ENCODE measurements at places on chromosomes 2 and 18. TPM values are rescaled to one million over a fixed set of nuclear protein-coding genes. Genes with fewer than 3 reads are reported as not detected.

UGT1A4 gene
- not detected for polyA plus RNA-seq

TEX44 gene
- polyA plus RNA-seq: not detected

MAP3K19 gene
- not detected for polyA plus RNA-seq

IGFBP5 gene
- polyA plus RNA-seq: 156 TPM

SP9 gene
- not detected for polyA plus RNA-seq

ST6GAL2 gene
- polyA plus RNA-seq: 0.58 TPM

CNTNAP5 gene
- 0.02 TPM for polyA plus RNA-seq

SYT4 gene
- polyA plus RNA-seq: 0.44 TPM

DSG3 gene
- polyA plus RNA-seq: 0.02 TPM

DNA sequence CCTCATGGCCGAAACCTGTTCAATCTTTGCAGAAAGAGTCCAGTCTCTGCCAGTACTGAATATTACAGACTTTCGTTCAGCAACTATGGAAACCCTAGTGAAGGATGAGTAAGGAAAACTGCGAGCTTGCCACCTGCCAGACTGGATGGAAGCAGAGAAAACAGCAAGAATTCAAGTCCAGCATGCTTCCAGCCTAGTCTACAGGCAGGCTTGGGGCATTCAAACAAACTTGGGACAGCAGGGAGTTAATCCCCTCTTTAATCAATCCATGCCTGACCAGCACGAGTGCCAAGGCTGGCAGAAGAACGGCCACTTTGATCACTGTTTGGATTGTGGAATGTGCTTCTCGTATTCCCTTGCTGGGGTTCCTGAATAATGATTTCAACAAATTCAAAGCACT is 145.2 kb downstream of the EPHA4 start:
- no peak overlapping the region for H3K27ac ChIP-seq
- no peaks in the 10 kb centered on the region for H3K4me1 ChIP-seq
- H3K36me3 ChIP-seq: no peaks in the 10 kb centered on the region
- no peak overlapping the region for H3K4me3 ChIP-seq
- no peak for DNase-seq

DNA sequence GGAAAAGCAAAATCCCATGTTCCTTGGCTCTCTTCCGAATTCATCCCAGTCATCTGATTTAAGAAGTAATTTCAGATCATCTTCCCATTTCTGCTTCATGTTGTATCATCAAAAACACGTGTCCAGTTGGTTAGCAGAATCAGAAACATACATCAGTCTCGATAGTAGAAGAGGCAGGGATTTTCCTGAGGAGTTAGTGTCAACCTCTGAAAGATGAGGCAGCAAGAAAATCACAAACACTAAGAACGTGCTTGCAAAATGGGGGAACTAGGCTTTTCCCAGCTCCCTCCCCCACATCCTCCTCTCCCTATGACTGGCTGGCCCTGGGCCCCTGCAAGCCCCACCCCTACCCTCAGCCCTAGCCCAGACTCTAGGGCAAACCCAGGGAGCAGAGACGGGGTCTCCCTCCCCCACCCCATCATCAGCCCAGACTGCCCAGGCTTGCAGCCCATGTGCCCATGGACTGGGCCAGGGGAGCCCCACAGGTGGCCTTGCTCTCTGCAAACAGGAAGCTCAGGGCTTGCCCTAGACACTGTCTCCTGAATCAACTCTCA is 161.0 kb upstream of the ID2 start:
- no peaks in the 10 kb centered on the region for H3K36me3 ChIP-seq
- peaks cover 10% of the 10 kb centered on the region for H3K4me1 ChIP-seq
- DNase-seq: no peak
- H3K4me3 ChIP-seq: no peak overlapping the region
- H3K27ac ChIP-seq: no peak overlapping the region

- H3K4me3 ChIP-seq: no peak overlapping the region
- H3K27me3 ChIP-seq: no peaks in the 10 kb centered on the region
- no peaks in the 10 kb centered on the region for H3K36me3 ChIP-seq
These were observed 11.1 kb downstream of the SLC30A3 start for GRCh38 chr2:27251766-27252165.

DNA sequence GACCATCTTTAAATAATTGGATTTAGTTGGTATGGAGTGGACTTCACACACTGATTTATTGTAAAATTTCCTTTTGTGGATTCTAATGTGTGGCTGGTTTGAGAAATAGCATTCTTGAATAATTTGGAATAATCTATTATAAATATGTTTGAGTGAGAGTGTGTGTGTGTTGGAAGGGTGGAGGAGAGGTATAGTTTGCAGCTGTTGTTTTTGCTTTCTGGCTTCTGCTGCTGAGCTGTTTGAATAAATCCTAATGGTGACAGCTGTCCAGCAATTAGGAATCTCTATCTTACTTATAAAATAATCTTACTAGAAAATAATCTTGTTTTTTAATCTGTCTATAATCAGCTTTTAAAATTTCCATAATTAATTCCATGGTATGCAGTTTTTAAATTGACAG is 1283.0 kb upstream of the CDH2 start:
- no peaks in the 10 kb centered on the region for H3K4me1 ChIP-seq
- H3K27ac ChIP-seq: no peak overlapping the region
- no peaks in the 10 kb centered on the region for H3K36me3 ChIP-seq
- H3K4me3 ChIP-seq: no peak overlapping the region
- no peak for DNase-seq

GRCh38 chr2:219205165-219205538 is 1.4 kb upstream of the ZFAND2B start:
- H3K4me3 ChIP-seq: no peak overlapping the region
- DNase-seq: no peak
- H3K36me3 ChIP-seq: peaks cover 9% of the 10 kb centered on the region
- H3K4me1 ChIP-seq: peaks cover 20% of the 10 kb centered on the region

- DNase-seq: no peak
- no peaks in the 10 kb centered on the region for H3K27me3 ChIP-seq
- no peaks in the 10 kb centered on the region for H3K36me3 ChIP-seq
- no peaks in the 10 kb centered on the region for H3K4me1 ChIP-seq
- H3K4me3 ChIP-seq: no peak overlapping the region
These were observed 19.0 kb upstream of the SERPINB2 start for GRCh38 chr18:63868546-63868945.

DNA sequence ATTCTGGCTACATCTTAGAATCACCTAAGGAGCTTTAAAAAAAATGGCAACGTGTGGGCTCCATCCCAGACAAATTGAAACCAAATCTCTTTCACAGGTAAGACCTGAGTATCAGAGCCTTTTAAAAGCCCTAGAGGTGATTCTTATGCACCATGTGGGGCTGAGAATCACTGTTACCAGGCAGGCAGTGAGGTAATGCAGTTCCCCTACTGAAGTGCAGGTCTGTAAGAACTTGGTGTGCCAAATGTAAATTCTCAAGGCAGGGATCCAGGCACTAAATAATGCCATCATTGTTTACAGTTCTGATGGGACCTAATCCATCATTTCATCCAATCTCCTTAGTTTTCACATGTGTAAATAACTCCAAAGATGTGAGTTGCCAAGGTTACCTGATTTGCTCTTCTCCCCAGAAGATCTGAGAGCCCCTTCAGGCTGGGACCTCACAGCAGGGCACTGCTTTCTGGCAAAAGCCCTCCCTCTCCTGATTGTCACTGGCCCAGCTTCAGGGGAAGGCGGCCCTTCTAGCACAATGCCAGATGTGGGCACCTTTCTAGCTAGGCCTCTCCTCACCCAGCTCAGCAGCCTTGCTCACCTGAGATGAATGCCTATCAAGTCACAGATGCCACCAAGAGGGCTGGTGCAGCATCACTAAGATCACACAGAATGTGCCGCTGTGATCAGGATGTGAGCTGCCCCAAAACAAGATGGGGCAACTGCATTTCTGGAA is 73.6 kb upstream of the RGPD5 start:
- no peak overlapping the region for H3K27ac ChIP-seq
- H3K4me3 ChIP-seq: no peak overlapping the region
- no peaks in the 10 kb centered on the region for H3K27me3 ChIP-seq
- no peaks in the 10 kb centered on the region for H3K36me3 ChIP-seq

- no peaks in the 10 kb centered on the region for H3K36me3 ChIP-seq
- no peak overlapping the region for H3K27ac ChIP-seq
- no peaks in the 10 kb centered on the region for H3K4me1 ChIP-seq
- DNase-seq: no peak
- no peaks in the 10 kb centered on the region for H3K27me3 ChIP-seq
These were observed 202.7 kb downstream of the BCL11A start for GRCh38 chr2:60350791-60351190.

DNA sequence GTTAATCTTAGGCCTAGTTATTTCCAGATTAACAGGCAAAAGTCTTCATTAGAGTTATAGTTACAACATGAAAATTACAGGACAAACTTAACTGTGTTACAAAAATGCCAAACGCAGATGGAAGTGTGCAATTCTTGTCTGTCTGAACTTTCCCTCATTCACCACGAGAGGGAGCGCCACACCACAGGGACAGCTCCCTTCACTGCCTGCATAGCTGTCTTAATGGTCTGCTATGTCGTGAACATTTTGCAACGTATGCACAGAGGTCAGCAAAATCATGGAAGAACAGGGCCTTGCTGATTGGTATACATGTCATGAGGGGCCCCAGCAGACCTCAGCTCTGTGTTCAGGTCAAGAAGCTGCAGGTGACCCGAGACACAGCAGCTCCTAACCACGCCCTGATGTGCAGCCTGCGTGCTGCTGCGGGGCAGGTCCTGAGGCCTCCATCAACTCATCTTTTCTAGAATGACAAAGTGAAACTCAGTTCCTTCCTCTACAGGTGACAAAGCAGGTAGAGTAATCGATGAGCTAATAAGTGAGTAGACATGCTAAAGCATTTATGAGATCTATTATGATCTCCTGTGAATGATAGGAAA is 78.8 kb upstream of the ATP8B1 start:
- H3K36me3 ChIP-seq: no peaks in the 10 kb centered on the region
- H3K27ac ChIP-seq: no peak overlapping the region
- H3K27me3 ChIP-seq: no peaks in the 10 kb centered on the region
- peak; percentile 57 for DNase-seq
- H3K4me3 ChIP-seq: peak overlapping the region; percentile 33
- H3K4me1 ChIP-seq: no peaks in the 10 kb centered on the region

- H3K36me3 ChIP-seq: peaks cover 44% of the 10 kb centered on the region
- no peak overlapping the region for H3K4me3 ChIP-seq
These were observed 109.5 kb upstream of the ITGB6 start for GRCh38 chr2:160309585-160309984.

DNA sequence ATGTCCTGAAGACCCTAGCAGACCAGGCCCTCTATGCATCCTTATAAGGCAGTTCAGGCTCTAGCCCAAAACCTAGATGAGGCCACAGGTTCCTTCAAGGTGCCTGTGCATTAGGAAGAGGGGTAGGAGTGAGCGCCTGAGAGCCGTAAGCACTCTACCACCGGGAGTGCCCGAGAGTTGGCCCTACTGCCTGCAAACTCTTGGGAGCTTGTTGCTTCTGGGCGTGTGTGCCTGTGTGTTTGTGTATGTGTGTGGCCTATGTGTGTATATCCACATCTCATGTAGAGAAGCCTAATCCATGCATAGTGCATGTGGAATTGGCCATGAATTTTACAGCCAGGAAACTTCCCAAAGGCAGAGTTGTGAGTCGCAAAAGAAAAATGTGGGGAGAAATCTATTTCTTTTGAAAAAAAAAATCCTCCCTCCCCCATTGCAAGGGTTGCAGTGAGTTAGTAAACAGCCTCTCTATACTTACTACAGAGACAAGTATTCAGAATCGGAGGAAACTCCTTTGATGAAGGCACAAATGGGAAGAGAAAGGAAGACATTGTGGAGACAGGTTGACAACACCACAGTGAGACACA is 96.8 kb downstream of the ADD2 start:
- DNase-seq: no peak
- no peaks in the 10 kb centered on the region for H3K4me1 ChIP-seq
- no peaks in the 10 kb centered on the region for H3K36me3 ChIP-seq
- no peak overlapping the region for H3K4me3 ChIP-seq
- H3K27ac ChIP-seq: no peak overlapping the region

DNA sequence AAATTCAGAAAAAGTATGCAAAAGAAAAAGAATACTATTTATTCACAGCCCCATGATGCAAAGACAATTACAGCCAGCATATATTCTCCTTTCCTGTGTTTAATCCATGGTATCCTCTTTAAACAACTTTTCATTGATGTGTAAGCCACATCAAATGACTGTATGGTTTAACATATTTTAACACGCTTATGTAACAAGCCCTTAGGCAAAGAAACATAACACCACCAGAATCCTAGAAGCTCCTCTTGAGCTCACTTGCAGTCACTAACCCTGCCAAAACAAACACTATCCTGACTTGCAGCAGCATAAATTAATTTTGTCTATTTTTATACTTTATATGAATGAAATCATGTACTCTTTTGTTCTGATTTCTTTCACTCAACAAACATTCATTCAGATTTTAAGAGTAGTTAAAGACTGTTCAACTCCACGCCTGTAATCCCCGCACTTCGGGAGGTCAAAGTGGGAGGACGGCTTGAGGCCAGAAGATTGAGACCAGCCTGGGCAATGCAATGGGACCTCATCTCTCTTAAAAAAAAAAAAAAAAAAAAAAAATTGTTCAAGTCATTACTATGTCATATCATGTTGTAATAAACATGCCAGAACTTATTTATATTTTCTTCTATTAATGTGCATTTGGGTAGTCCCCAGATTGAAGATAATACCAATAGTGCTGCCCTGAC is 226.3 kb downstream of the NBAS start:
- H3K36me3 ChIP-seq: peaks cover 14% of the 10 kb centered on the region
- no peak overlapping the region for H3K4me3 ChIP-seq
- DNase-seq: no peak
- H3K4me1 ChIP-seq: no peaks in the 10 kb centered on the region
- H3K27me3 ChIP-seq: no peaks in the 10 kb centered on the region

- DNase-seq: no peak
- H3K27ac ChIP-seq: no peak overlapping the region
- H3K4me1 ChIP-seq: no peaks in the 10 kb centered on the region
- no peak overlapping the region for H3K4me3 ChIP-seq
These were observed 567.2 kb downstream of the SATB2 start for GRCh38 chr2:198890490-198890889.

DNA sequence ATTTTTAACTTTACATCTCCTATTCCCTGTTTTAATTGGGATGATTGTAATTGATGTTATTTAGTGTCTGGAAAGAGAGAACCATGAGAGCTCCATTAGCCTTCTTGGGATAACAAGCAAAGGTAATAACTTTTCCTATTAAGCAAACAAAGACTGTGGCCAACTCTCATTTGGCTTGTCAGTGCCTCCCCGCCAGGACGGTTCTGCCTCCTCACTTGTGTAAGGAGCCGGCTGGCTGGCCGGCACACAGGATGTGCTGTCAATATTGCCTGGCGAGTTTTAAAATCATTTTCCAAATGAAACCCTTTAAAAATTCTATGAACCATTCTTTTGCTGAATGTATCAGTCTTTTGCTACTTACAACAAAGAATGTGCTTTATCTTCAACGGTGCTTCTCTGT is 898.3 kb downstream of the CPS1 start:
- H3K4me1 ChIP-seq: peaks cover 3% of the 10 kb centered on the region
- DNase-seq: no peak
- H3K4me3 ChIP-seq: no peak overlapping the region
- no peaks in the 10 kb centered on the region for H3K36me3 ChIP-seq
- H3K27ac ChIP-seq: no peak overlapping the region

GRCh38 chr2:39107724-39108273 is 13.1 kb downstream of the SOS1 start:
- H3K4me1 ChIP-seq: peaks cover 12% of the 10 kb centered on the region
- H3K27me3 ChIP-seq: no peaks in the 10 kb centered on the region
- H3K4me3 ChIP-seq: no peak overlapping the region

Data from SK-N-SH (cell line).